AG08396 (cell line): ENCODE measurements at places on chromosomes 6 and 20.

DNA sequence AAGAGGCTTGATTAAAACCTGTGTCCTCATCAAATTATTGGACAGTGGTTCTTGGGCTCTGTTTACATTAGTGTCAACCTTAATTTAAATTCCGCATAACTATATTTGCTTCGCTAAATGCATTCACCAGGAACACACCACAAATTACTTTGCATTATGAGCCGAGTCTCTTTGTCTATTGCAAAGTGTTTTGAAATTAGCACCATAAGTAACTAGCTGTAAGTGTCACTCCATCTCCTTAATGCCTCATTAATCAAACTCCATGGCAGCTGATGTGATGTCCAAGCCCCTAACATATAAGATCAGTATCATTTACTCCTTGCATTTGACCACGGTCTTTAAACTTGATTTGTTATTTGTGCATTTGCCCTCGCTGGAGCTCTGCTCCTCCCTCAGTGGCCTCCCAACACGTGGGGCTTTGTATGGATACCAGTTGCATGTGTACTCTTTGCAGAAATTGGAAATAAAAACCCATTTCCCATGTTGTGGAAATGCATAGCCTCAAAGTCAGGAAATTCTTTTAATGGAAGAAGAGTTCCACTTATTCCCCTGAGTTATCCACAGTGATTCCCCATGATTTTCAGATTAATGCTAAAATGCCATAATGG is 24.6 kb downstream of the FOXA2 start:
- DNase-seq = no peak

GRCh38 chr6:69084746-69085335 is 449.8 kb downstream of the ADGRB3 start:
- no peak for DNase-seq

- no peak for DNase-seq
Observed at GRCh38 chr6:152685819-152686218, 11.9 kb upstream of the MYCT1 start.

- DNase-seq = no peak
Observed at GRCh38 chr6:118511930-118512715, 36.0 kb upstream of the PLN start.
